Muscle of leg (tissue), 16 donors: ENCODE measurements at places on chromosomes 7 and 10. TPM values are rescaled to one million over a fixed set of nuclear protein-coding genes. Genes with fewer than 3 reads are reported as not detected.
A peak's percentile ranks its signal among the peaks of the same experiment; 100 is the strongest.

Gene CROT
- total RNA-seq, result 8.9 TPM

Gene RPP30
- total RNA-seq, result 43.3 TPM

Gene CDK14
- 36.7 TPM for total RNA-seq

Gene ARL3
- 7.6 TPM for total RNA-seq

GRCh38 chr7:40879941-40880543, 745.2 kb downstream of the SUGCT start:
- peak; percentile 29 for DNase-seq
